ENCODE measurements at places on chromosomes 6 and 20.

GRCh38 chr6:151181706-151182363 is 57.9 kb upstream of the AKAP12 start:
- no peak for DNase-seq

DNA sequence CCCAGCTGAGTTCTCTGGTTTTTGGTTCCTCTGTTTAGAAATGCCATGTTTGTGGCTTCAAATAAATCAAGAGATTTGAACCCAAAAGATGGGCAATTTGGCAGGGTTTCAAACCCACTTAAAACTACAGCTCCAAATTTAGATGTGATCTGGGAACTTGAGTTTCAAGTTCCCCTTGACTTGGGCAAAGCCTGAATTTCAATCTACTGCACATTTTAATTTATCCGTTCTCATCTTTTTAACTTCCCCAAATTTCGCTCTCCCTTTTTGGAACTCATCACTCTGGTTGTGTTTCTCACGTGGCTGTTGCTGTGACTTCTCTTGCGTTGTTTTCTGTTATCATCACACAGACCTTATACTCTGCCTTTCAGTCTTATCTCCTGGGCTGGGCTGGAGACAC is 230.9 kb downstream of the CDC5L start:
- no peak for DNase-seq

DNA sequence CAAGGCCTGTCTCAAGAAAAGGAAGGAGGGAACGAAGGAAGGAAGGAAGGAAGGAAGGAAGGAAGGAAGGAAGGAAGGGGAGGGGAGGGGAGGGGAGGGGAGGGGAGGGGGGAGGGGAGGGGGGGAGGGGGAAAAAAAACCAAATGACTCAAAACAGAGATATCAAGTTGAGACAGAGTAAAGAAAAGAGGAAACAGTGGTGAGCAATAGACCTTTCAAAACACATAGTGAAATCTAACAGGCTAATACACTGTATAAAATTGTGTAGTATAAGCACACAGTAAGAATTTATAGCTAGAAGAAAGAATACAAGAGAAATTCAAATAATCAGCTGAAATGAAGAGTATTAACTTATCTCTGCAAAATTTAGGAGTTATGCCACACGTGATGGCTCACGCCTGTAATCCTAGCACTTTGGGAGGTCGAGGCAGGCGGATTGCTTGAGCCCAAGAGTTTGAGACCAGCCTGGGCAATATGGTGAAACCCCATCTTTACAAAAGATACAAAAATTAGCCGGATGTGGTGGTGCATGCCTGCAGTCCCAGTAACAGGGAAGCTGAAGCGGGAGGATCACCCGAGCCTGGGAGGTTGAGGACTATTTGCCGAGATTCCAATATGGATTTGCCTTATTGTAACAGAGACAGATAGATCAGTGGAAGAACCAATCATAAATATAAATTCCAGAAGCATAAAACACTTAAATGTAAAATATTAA is 123.2 kb downstream of the PRND start:
- no peak for DNase-seq

DNA sequence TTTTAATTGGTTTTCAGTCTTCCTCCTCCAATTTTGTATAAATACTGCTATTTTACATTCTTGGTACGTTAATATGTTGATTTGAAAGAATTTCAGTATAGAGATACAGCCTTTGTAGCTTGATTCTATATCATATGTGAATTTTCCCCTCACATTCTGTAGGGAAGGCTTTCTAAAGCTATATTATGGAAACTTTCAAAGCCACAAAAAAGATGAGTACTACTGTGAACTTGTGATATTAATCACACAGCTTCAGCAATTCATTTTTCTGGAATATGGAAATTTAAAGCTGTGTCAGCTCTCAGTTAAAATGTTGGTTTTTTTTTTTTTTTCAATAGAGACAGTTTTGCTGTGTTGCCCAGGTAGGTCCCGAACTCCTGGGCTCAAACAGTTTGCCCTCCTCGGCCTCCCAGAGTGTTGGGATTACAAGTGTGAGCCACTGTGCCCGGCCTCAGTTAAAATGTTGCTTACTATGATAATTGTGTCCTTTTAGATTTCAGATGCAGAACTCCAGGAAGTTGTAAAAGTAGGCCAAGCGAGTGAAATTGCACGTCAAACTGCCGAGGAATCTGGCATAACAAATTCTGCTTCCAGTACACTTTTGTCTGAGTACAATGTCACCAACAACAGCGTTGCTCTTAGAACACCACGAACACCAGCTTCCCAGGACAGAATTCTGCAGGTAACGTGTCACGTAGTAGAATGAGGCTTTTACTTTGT is 20.6 kb downstream of the CDC5L start:
- DNase-seq = no peak

DNA sequence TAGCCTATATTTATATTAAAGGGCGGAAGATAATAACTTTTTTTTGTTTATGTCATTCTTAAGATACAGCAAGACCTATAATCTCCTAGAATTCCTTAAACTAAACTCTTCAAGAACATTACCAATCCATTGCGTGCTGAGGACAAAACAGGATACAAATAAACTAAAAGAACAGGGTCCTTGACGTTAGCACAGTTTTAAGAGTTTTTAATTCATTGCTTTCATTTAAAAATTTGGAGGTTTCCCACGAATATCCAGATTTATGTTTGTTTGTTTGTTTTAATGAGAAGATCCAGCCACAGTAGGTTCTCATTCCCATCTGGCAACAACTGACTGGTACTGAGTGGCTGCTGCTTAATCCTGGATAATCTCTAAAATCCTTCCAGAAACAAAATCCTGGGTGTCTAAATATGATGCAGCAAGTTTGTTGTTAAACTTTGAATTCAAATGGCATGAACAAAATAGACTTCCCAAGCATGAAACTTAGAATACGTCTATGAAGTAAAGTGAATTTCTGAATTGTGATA is 153.7 kb downstream of the HACE1 start:
- DNase-seq = no peak

DNA sequence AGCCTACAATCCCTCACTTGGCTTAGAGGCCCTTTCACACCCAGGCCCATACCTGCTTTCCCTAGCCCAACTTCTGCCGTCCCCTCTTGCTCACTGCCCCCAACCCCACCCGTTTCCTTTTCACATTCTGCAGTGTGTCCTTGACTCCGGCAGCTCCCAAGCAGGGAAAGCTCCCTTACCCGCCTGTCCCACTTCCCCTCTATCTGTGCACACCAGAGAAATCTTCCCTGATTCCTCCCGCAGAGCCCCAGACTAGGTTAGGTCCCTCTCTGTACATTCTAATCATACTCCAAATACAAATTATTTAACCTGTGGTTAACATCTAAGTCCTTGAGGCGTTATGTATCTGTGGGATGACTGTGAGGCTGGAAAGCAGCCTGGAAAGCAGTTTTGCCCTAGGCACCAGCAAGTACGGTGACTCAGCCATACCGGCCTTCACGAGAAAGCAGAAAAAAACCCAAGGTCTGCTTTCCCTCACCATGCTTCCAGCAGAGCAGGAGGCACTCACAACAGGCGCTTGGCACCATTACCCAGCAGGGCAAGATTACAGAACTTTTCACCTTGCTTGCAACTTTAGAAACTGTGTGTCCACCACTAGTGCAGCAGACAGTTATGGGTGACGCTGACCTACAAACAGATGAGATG is 22.3 kb downstream of the ELOVL5 start:
- DNase-seq = peak; percentile 89

DNA sequence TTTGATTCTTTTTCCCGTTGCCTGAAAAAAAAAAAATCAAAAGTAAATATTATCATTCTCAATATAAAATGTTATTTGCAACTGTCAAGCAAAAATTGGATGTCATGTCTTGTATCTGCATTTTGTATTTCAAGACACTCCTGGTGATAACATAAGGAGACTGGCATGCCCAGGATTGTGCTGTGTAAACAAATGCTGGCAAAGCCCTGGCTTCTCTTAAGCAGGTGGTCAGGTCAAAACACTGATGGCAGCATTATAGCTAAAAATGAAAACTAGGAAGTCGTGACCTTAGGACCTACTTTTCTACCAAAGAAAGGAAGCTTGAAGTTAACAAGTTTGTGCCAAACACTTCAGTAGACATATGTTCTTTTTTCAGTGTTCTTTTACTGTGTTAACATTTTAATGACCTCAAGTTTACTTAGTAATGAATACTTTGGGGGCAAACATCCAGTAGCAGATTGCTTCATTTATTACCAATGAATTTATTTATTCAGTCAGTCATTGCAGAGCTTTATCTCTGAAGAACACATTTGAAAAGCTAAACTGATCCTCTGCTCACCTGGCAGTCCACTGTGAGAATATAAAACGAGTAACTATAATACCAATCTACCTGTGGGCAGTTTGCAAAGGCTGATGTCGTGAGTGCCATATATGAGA is 243.1 kb upstream of the FLRT3 start:
- DNase-seq = no peak

DNA sequence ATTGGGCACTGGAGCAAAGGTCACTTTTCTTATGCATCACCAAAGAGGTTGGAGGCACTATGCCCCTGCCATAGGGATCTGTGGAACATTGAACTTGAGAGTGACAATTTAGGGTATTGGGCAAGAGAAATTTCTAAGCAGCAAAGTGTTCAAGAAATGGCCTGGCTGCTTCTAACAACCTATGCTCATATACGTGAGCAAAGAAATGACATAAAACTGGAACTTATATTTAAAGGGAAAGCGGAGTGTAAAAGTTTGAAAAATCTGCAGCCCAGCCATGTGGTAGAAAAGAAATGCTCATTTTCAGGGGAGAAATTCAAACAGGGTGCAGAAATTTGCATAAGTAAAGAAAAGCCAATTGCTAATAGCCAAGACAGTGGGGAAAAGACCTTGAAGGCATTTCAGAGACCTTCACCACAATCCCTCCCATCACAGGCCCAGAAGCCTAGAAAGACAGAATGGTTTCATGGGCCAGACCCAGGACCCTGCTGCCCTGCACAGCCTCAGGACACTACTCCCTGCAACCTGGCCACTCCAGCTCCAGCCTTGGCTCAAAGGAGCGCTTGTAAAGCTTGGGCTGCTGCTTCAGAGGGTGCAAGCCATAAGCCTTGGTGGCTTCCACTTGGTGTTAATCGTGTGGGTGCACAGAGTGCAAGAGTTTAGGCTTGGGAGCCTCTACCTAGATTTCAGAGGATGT is 24.4 kb downstream of the NCR2 start:
- no peak for DNase-seq

All from SW 1271 (cell line).